ENCODE measurements at places on chromosomes 1 and 21. TPM values are rescaled to one million over a fixed set of nuclear protein-coding genes. Genes with fewer than 3 reads are reported as not detected.

DNA sequence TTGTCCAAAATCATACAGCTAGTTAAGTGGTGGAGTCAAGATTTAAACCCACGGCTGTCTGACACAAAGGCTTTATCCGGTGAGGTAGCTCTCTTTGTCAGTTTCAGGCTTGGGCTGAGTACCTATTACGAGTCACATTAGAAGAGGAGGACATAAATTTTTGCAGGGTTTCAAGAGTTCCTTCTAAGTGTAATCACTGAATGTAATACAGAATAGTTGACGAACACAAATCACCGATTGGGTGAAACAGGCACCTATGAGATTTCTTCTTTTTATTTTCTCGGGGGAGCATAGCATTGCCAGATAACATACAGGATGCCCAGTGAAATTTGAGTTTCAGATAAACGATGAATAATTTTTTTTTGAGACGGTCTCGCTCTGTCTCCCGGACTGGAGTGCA is 847 bp downstream of the PSMD4 start:
- peak; percentile 51 for DNase-seq

Gene FCRLA
- 8.4 TPM for total RNA-seq

Gene SHISAL2A
- total RNA-seq, result not detected

DNA sequence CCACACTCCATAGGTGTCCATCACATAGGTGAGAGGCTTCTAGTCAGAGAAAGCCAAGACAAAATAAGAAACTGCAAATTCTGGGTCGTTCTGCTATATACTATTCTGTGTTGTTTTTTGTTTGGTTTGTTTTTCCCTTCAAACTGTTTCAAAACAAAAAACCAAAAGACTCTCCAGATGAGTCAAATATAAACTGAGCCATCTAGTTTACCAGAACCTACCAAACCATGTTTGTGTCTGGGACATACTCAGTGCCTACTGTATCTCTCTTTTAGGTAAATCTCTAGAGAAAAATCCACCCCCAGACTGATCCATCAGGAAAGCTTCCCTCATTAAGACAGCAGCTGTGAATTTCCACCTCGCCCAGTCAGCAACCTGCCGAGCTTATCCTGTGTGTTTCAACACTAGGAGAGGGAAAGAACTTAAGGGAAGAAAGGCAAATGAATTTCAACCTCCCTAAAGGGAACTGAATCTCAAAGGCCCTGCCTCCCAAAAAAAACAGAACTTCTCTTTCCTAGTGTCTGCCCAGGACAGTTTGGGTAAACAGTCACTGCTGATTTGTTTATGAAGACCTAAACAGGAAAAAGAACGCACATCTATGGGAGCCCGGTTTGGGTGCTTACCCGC is 17.2 kb downstream of the PPT1 start:
- no peak for DNase-seq

Gene BTBD8
- total RNA-seq, result 2.7 TPM

DNA sequence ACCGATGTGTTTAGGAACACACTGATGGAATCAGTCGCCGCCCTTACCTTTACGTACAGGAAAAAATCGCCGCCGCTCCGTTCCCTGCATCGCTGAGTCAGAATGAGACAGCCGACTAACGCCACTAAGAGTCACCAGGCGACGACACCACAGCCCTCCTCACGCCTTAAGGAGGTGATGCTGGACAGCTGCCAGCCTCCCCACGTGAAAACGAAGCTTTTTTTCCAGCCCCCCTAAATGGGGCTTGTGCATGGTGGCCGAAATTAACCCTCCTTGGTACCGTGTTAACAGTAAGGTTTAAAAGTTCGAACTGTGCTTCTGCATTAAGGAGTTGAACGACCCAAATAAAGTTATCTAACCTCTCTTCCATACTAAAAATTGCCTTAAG is 511 bp downstream of the DNTTIP2 start:
- DNase-seq, result peak; percentile 80

GRCh38 chr1:53446051-53446450 is 13.1 kb upstream of the DMRTB1 start:
- DNase-seq, result no peak

- no peak for DNase-seq
These were observed 48.4 kb upstream of the TARBP1 start for GRCh38 chr1:234527346-234527745.

DNA sequence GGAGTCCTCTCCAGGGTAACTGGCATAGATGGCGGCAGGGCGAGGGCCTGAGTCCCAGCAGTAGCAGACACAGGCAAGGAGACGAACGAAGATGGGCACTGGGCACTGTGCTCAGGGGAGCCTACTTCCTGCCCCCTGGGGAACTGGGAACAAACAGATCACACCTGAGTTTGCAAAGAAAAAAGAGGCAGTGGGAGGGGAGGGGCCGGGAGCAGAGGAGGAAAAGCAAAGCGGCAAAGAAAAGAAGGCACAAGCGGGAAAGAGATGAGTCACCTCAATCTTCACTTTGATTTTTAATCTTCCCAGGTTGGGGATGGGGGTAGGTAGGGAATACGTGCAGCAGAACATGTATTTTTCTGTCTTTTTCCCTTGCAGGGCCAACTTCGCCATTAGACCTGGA is 44.0 kb downstream of the ZSCAN20 start:
- DNase-seq, result no peak

DNA sequence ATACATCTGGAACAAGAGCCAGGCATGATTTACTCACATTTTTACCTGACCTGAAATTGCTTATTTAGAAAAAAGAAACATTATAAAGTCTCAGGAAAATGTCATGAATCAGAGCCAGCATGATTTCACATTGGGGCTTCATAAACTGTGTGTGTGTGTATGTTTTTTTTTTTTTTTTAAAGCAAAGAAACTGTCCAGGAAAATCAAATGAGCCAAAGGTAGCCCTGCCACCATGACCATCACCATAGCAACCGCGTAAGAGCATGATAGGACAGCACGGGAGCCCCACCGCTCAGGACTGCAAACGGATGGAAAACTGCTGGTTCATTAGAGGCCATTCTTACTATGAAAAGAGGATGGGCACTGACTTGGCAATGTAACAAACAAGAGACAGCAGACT is 139.2 kb downstream of the NTMT2 start:
- DNase-seq, result no peak

GRCh38 chr1:43975249-43975961 is 645 bp downstream of the ATP6V0B start:
- peak; percentile 67 for DNase-seq

GRCh38 chr1:8061673-8062386 is 35.7 kb upstream of the ERRFI1 start:
- peak; percentile 52 for DNase-seq

Gene AVPR1B
- total RNA-seq, result not detected

GRCh38 chr1:76677416-76678405 is 189.6 kb upstream of the ST6GALNAC5 start:
- no peak for DNase-seq

Gene OR6K3
- not detected for total RNA-seq

GRCh38 chr1:218760601-218761570 is 412.8 kb upstream of the LYPLAL1 start:
- no peak for DNase-seq

Gene DAB1
- total RNA-seq, result not detected

DNA sequence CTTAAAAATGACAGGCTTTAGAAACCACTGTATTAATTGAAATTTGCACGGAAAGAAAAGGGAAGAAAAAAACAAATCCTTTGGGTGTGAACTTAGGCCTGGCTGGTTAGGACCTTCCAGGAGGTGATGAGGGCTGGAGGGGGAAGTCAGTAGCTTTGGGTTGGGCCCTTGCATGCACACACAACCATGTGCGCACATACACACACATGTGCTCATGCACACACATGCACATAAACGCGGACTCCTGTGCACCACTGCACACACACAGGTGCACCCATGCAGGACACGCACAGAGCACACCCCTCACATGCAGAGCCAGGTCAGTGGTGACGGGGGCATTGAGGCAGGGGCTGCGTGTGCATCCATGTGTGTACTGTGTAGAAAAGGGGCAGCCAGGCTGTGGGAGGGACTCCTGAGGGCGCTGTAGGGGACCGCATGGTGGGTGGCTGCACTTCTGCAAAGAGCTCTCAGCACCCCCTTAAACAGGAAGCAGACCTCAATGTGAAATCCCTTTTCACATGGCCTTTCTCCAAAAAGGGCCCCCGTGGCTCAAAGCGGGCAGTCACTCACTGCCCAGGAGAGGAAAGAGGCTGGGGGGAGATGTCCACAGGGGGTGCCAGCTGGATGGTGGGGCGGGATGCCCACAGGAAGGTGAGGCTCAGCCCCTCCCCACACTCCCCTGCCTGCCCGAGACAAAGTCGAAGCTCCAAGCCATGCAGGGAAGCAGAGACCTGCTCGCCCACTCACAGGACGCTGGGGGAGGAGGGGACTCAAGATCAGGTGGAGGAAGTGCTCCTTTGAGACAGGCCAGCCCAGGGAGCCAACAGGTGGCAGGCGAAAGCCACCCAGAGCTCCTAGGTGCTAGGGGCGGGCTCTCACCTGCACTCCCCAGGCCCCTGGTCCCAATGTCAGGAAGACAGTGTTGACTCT is 95.2 kb downstream of the ITPKB start:
- DNase-seq, result no peak

DNA sequence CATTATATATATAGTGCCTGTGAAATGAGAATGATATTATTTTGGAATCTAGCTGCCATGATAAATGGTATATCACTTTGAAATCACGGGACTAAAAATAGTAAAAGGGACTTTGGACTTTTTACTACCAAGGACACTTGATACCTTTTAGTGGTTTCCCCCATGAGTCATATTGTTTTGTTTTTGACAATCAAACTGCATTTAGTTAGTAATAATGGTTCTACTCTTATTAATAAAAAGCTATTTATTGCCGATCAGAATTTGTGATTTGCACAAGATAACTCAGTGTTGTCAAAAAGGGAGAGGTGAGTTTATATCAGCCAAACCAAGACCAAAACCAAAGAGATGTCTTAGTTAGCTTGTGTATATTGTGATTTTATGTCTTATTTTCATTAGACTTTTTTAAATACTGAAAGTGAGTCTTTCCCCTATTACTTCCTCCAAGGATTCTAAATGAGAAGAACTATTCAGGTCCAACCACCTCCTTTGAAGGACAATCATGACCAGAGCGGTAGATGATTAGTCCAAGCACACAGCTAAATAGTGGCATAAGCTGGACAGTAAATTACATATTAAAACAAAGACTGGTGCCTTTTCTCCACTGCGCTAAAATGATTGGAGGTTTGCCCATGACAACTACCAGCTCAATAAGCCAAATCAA is 281.7 kb upstream of the ESRRG start:
- DNase-seq, result no peak

Gene CR2
- total RNA-seq, result not detected

- no peak for DNase-seq
These were observed 991 bp downstream of the PYGO2 start for GRCh38 chr1:154960446-154961136.

- no peak for DNase-seq
These were observed 34.3 kb downstream of the CNST start for GRCh38 chr1:246600579-246600978.

Gene TRIM46
- total RNA-seq, result 3.4 TPM

GRCh38 chr1:176444286-176444685 is 18.7 kb upstream of the PAPPA2 start:
- no peak for DNase-seq

GRCh38 chr1:156693848-156694689 is 11.3 kb downstream of the CRABP2 start:
- DNase-seq, result peak; percentile 21

- no peak for DNase-seq
These were observed 87.5 kb upstream of the RGS1 start for GRCh38 chr1:192488058-192488457.

Gene SELP
- total RNA-seq, result not detected

DNA sequence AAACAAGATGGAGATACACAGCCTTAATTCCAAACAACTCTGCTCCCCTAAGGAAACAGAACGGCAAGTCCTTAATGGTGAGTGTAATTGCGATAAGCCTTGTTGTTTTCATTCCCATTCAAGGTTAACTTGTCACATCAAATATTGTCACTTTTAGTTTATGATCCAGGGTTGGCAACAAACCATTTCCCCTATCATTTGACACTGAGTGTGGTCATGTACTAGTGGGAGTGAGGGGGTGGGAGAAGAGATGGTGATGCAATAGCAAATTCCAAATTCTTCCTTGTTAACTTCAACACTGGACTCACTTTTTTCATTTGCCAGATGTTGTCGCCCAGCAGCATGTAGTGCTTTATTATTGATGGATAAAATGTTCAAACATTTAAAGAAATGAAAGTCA is 140.4 kb downstream of the ZNF326 start:
- no peak for DNase-seq

- DNase-seq, result no peak
These were observed 88.3 kb downstream of the PIK3R3 start for GRCh38 chr1:46044116-46044515.

DNA sequence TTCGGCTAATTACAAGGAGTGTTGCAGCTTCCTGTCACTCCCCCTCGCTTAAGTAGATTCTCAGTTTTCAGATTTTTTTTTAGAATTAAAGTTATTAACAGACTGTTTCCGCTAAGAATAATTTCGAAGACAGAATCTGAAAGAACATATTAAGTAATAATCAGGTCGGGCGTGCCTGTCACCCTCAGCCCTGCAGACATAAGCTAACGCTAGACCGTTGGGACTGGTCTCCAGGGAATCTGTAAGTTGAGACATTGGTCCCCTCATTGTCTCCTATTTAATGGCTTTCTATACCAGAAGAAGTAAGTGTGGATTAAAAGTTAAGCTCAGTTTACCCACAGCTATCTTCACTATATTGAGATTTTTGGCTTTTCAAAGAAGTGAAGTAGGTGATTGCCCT is 14.5 kb downstream of the NMNAT1 start:
- DNase-seq, result no peak
